Hematopoietic multipotent progenitor cell treated with erythropoietin and hydrocortisone succinate and interleukin-3 and kit ligand, for 4 days (in vitro differentiated cells): ENCODE measurements at places on chromosomes 4 and X.

DNA sequence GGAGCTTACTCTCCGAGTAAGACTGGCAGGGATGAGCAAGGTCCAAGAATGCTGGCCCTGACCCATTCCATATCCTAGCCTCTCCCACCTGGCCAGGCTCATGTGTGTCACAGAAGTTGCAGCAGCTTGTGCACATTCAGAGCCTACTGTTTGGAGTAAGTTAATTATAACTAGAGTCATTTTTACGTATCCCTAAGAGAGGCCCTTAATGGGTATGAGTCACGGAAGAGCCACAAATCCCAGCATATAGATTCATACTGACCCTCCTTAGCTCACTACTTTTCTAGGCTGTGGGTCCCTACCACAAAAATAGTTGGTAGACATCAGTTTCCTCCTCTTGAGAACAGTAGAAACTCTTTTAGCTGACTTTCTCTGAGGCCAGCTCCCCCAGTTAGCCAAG is 118.3 kb upstream of the FRG1 start:
- DNase-seq, result no peak

- DNase-seq, result no peak
Observed at GRCh38 chr4:139607502-139608060, 51.6 kb upstream of the SETD7 start.

GRCh38 chr4:150106886-150107285 is 28.6 kb downstream of the DCLK2 start:
- no peak for DNase-seq

- DNase-seq, result no peak
Observed at GRCh38 chr4:19905024-19905423, 346.7 kb upstream of the SLIT2 start.

- no peak for DNase-seq
Observed at GRCh38 chrX:42075032-42075431, 151.7 kb upstream of the CASK start.

- DNase-seq, result no peak
Observed at GRCh38 chrX:154419688-154420401, 8.5 kb downstream of the TAFAZZIN start.

- no peak for DNase-seq
Observed at GRCh38 chr4:177191586-177191985, 118.1 kb upstream of the NEIL3 start.

GRCh38 chr4:120540625-120541024 is 381.9 kb downstream of the PRDM5 start:
- no peak for DNase-seq

DNA sequence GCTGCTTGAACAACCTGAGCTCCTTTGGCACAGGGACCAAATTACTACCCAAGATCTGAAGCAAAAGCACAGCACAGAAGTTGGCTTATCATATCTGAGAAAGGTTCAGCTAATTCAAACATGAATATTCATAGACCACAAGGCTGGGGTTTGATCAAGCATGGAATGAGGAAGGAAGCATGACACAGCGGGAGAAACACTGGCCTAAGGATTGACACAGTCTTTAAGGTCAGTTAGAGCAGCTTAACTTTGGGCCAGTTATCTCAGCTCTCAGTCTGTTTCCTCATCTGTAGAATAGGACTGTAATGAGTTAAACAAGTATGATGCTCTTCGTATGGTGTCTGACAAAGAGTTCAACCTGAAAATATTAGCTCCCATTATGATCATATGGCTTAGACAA is 88.5 kb upstream of the CBR4 start:
- peak; percentile 95 for DNase-seq

- peak; percentile 52 for DNase-seq
Observed at GRCh38 chr4:1683261-1683735, 815 bp downstream of the FAM53A start.

DNA sequence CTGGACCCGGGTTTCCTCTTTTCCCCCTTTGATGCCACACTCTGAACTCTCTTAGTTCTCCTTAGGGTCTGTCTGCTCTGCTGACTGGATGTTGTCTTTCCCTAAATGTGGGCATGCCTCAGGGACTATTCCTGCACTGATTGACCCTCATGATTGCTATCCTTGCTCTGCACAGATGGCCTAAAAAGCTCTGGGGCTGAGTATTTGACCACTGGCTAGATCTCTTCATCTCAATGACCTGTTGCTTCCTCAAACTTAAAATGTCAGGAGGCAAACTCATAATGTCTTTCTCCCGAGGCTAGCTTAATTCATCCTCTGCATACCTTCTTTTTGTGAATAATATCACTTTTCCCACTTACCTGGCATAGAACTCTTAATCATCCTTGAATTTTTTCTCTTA is 157.4 kb downstream of the GATB start:
- no peak for DNase-seq

DNA sequence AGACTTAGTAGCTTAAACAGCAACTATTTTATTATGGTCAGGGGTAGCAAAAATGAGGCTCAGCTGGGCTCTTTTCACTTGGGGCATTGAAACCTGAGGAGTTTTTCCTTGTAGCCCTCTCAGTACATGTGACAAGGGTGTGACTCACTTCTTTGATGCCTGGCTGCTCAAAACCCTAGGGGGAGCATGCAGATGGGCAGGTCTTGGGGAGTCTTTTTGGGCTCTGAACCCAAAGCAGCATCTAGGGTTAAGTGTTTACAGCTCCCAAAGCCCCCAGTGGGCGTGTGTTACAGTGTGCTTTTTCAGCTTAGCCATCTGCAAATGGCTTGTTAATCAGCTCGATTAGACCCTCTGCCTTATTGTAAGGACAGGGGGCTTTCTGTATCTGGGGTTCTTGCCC is 1752.7 kb downstream of the PCDH7 start:
- no peak for DNase-seq

DNA sequence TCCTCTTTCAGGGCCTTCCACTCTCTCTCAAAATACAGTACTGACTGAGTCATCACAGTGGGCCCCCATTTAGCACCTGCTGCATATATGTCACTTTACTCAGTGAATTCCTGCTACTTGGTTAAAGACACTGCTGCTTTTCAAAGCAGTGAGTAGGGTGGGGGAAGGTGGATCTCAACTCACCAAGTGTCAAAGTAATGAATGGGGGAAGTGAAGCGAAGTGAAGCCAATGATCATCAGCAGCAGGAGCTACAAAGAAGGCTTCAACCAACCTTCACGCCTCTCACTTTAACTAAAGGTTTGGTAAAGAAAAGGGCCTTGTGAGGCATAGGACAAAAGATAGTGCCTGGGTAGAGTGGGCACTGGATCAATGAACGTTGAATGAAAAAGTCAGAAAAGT is 424.1 kb downstream of the SMARCA1 start:
- no peak for DNase-seq

- DNase-seq, result no peak
Observed at GRCh38 chrX:150572206-150572605, 3.8 kb downstream of the MTM1 start.

- no peak for DNase-seq
Observed at GRCh38 chr4:42436928-42437565, 39.8 kb downstream of the SHISA3 start.

GRCh38 chr4:148057516-148057915 is 325.6 kb downstream of the ARHGAP10 start:
- no peak for DNase-seq

- DNase-seq, result no peak
Observed at GRCh38 chr4:7055990-7056325, 11.9 kb downstream of the GRPEL1 start.

GRCh38 chrX:57227691-57228090 is 58.8 kb upstream of the FAAH2 start:
- peak; percentile 1 for DNase-seq

DNA sequence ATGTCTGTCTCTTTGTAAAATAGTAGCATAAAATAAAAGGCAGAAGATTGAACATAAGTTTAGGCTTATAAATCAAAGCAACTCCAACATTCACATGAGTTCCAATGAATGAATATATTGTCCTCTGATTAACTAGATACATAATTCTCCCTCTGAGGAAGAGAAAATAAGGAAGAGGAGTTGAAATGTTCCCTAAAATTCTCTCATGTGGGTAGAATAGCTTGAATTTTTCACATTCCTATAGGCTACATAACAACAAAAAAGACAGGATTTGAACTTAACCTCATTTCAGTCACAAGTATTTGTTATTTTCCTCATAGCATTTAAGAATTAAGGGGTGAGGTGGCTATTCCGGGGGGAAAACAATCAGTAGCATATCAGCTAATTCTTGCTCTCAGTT is 462.4 kb upstream of the NDST4 start:
- DNase-seq, result no peak

- DNase-seq, result no peak
Observed at GRCh38 chr4:41791557-41791956, 43.0 kb upstream of the PHOX2B start.

GRCh38 chrX:56802428-56802827 is 73.4 kb downstream of the NBDY start:
- no peak for DNase-seq

DNA sequence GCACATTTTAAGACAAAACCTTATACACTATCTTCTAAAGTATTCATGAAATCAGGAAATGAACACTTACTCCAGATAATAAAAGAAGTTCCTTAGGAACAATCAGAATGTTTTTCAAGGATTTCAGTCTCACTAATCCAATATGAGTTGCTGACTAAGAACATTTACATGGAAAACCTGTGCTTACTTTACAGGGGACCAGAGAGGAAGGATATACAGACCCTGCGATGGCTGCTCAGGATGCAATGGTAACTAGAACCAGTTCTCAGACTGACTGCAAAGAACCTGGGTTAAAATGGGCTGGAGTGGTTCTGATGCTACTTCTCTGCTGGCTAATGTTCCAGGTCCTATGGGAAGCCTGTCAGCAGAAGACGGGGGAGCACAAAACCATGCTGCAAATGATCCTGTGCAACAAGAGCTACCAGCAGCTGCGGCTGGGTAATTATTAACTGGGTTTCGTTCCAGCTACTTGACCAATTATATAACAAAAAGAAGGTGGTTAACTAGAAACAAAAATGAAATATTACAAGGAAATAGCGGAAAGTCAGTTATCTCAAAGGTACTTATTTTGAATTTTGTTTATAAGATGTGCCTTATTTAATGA is 85.3 kb downstream of the ANXA10 start:
- DNase-seq, result no peak

- DNase-seq, result no peak
Observed at GRCh38 chr4:181799561-181800069, 443.6 kb upstream of the TENM3 start.

- no peak for DNase-seq
Observed at GRCh38 chrX:74216421-74216820, 87.6 kb upstream of the ZCCHC13 start.

GRCh38 chrX:45233531-45233930 is 32.9 kb upstream of the DIPK2B start:
- no peak for DNase-seq

GRCh38 chr4:143347484-143348111 is 10.9 kb downstream of the GAB1 start:
- DNase-seq, result no peak

DNA sequence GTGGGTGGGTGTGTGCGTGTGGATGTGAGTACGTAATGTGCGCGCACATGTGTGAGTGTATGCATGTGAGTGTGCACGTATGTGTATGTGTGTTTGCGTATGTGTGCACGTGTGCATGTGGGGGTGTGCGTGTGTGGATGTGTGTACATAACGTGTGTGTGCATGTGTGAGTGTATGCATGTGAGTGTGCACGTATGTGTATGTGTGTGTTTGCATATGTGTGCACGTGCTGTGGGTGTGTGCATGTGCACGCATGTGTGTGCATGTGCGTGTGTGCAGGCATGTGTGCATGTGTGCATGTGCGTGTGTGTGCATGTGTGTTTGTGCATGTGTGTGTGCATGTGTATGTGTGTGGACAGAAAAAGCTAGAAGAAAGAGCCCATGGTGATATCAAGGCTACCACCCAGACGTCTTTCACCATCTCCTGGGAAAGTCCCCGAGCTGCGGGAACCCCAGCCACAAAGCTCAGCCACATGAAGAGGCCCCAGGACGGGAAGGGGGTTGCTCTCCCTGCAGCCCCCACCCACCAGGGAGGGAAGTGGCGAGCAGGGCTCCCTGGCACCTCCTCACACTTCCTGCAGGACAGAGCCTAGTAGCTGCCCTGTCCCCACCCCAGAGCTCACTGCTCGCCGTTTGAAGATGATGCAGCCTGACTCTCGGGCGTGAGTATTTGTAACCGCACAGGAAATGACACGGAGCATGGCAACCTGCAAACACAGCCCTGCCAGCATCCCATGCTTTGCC is 108.3 kb downstream of the DCTD start:
- peak; percentile 90 for DNase-seq

- DNase-seq, result no peak
Observed at GRCh38 chr4:104465201-104465600, 29.5 kb downstream of the CXXC4 start.

DNA sequence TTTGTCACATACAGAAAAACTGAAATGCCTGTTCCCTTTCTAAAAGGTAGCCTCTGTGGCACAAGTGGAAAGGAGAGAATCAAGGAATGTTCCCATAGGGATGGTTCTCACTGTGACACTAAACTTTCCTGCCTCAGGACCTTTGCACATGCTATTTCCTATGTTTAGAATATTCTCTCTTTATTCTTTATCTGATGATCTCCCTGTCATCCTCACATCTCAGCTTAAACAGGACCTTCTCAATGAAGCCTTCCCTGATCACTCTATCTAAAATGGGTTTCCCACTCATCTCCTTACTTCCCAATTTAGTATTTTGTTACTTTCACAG is 32.3 kb downstream of the HOPX start:
- no peak for DNase-seq

- no peak for DNase-seq
Observed at GRCh38 chr4:121096191-121096590, 23.9 kb upstream of the NDNF start.

GRCh38 chr4:102103368-102103767 is 241.9 kb downstream of the SLC39A8 start:
- no peak for DNase-seq

DNA sequence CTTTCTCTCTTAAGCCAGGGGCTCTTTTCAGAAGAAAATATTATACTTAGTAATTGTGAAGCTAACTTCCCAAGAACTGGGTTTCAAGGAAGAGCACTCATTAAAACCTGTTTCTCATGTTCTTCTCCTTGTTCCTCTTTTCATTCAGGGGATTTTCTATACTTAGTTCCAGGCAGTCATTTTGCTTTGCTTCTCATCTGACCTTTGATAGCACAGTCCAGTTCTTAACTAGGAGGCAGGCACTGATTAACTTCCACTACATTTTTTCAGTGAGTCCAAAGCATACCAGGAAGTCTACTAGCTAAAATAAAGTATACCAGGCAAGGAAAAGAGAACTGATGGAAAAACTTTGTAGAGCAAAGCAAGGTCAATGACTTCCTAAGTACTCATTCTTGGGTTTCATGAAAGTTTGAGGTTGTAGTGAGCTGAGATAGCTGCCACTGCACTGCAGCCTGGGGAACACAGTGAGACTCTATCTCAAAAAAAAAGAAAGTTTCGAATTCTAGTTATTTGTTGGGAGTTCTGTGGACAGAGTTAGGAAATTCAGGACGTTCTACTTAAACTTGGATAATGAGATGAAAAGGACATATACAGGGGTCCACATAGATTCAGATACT is 190.1 kb upstream of the HS3ST1 start:
- peak; percentile 2 for DNase-seq

GRCh38 chr4:184395971-184396391 is 78.4 kb downstream of the IRF2 start:
- no peak for DNase-seq

DNA sequence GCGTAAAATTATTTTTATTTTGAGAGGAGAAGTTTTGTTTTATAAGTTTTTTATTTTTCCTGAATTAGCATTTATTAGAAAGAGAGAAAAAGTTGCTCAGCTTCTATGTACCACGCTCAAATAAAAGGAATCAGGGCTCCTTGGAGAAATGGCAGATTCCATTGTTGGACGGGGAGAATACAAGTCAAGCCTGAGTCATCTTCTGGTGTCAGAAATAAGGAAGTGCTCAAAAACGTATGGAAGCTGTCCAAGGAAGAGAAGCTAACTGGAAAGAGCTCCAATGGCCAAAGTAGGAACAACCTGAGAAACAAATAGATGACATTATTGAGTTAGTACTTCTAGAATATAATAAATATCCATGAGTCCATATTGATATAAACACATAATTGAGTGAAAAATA is 89.3 kb upstream of the NEIL3 start:
- no peak for DNase-seq
